ENCODE measurements at places on chromosomes 4 and X.

DNA sequence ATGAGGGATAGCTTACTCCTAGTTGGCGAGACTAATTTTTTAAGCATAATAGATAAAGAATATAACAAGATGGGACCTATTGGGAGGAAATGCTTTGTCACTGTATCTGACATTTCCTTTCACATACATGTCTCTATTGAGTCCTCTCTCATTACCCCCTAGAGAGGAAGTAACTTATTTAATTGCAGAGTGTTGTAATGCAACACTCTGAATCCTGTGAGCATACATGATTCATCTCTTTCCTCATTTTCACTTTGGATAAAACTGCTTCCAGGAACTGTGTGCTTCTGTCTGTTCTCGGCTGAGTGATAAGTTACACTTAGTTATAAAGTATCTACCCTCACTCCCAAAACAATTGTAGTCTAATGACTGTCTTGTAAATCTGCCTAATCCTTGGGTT lies 266.1 kb upstream of the ANXA10 start:
- no peak for DNase-seq

- no peak for DNase-seq
Measured at GRCh38 chrX:21738950-21739287, 19.0 kb downstream of the SMPX start.

DNA sequence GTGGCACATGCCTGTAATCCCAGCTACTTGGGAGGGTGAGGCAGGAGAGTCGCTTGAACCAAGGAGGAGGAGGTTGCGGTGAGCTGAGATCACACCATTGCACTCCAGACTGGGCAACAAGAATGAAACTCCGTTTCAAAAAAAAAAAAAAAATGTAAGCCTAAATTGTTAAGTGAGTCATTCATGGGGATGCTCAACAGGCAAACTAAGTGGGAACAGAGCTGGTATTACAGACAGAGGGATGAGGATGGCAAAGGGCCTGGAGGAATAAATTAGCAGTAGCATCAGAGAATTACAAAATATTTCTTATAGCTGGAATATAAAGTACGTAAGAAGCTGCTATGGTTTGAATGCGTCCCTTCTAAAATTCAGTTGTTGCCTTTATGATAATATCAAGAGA lies 43.4 kb upstream of the OGT start:
- DNase-seq, result no peak

DNA sequence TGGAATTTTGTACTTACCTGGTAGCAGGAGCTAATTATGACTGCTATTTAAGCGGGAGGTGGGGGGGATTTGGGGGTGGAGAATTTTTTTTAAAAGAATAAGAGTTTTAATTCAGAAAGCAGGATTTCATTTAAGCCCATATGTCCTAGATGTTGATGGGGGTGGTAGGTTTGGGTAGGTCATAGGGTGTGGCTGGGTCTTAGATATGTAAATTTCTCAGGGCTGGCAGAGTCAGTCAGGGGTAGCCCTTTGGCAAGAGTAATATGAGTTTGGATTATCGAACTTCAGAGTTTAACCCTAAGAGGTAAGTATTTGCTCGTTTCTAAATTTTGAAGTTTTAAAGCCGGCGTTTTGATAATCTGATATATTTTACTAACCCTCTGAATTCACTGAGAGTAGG lies 35.2 kb upstream of the COX18 start:
- DNase-seq, result no peak

DNA sequence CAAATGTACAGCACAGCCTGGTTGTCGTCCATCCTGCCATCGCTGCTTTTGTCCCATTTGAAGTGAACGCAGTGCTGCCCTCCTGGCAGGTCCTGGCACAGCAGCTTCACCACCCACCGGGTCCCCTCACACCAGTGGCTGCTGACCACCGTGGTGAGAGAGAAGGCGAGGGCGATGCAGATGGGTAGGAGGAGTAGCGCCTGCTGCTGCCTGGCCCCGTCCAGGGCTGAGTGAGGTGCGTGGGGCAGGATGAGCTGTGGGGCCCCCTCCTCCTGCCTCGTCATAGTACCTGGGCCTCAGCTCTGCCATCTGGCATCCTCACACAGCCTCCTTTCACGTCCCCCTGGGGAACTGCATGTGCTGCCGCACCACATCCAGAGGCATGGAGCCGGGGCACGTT lies 1.8 kb downstream of the DCAF8L2 start:
- DNase-seq, result no peak

DNA sequence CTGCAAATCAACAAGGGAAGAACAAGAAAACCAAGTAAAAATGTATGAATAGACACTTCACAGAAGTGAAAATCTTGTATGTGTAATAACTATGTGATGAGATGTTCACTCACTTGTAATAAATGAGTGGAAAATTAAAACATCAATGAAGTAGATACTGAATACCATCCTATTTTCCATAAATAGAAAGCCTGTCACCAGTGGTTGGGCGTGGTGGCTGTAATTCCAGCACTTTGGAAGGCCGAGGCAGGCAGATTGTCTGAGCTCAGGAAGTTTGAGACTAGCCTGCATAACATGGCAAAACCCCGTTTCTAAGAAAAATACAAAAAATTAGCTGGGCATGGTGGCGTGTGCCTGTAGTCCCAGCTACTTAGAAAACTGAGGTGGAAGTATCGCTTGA lies 53.5 kb upstream of the SOD3 start:
- no peak for DNase-seq

- no peak for DNase-seq
Measured at GRCh38 chr4:23614284-23614892, 275.5 kb downstream of the PPARGC1A start.

- no peak for DNase-seq
Measured at GRCh38 chrX:2690856-2691542, at the start of gene CD99. TSS of gene CD99 (plus strand) at chrX:2691295. CDS start at chrX:2691361, 66 bp downstream.

GRCh38 chr4:102567427-102567826 lies 66.3 kb downstream of the NFKB1 start:
- DNase-seq, result no peak

DNA sequence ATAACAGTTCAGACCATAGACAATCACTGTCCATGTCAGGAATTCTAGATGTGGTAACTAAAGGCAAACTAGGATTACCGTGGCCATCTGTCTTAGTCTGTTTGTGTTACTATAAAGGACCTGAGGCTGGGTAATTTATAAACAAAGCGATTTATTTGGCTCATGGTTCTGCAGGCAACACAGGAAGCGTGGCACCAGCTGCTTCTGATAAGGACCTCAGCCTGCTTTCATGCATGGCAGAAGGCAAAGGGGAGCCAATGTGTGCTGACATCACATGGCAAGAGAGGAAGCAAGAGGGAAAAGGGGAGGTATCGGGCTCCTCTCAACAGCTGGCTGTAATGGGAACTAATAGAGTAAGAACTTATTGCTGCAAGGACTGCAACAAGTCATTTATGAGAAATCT lies 376.7 kb downstream of the GPM6A start:
- DNase-seq, result no peak

GRCh38 chr4:116332508-116332907 lies 752.9 kb downstream of the TRAM1L1 start:
- no peak for DNase-seq

- no peak for DNase-seq
Measured at GRCh38 chr4:46653842-46654241, 255.2 kb downstream of the COX7B2 start.

DNA sequence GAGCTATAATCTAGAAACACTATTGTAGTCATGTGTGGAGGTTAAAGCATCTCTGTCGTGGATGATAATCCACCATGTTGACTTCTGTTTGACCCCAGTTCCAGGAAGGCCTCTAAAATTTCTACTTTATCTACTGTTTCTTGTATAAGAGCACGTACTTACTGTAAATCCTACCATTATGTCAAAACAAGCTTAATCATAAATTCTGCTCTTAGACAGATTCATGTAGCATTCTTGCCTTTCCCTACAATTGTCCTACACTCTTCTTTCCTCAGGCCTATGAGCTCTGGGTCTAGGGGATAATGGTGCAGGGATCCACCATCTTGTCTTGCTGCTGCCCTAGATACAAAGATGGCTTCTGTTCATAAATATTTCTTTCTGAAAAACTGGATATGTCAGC lies 2594.3 kb downstream of the ARAP2 start:
- DNase-seq, result no peak

GRCh38 chrX:115679460-115679859 lies 118.5 kb downstream of the PLS3 start:
- no peak for DNase-seq

- DNase-seq, result no peak
Measured at GRCh38 chrX:68177542-68177941, 255.8 kb downstream of the OPHN1 start.

DNA sequence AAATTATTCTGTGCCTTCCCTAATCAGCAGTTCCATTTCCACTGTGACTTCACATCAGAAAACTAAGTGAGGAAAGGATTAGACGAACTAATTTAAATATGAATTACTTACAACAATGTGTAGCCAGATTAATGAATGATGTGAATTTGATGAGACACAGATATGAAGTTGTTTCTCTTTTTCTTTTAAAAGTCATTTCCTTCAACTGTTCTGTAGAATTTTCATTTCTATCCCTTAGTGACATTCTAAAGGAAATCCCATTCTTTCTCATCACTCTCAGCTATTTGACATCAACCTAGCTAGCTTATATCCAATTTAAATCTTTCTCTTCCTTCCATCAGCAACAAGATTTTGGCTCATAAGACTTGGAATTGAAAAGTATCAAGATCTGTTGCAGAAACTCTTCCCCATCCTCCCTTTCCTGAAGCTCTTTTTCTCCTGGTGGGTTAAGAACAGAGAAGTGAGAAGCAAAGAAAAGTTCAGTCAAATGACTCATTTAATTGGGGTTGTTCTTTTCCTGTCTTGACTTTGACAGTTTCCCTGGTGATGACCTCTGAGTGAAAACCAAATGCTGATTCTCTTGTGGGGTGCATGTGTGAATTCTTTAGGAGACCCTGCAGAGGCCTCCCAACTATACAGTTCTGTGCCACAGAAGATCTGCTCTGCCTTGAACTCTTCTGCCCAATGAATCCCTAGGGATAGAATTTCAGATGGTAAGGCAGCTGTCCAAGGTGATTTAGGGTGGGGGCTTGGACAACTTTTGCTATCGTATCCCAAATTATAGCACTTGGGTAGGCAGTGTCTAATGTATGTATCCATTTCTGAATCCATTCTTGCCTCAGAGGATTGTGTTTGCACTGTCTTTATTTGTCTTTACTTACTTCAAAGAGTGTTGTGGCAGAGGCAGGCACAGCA lies 232.5 kb upstream of the GPRIN3 start:
- no peak for DNase-seq

Measured in substantia nigra (tissue), 51 donors.